Tracheal epithelial cell (primary cell): ENCODE measurements at places on chromosomes 3 and 15. TPM values are rescaled to one million over a fixed set of nuclear protein-coding genes. Genes with fewer than 3 reads are reported as not detected.

The SNURF gene
- 0.85 and 1.7 TPM in 2 replicates for total RNA-seq

The CCR9 gene
- not detected in 2 replicates for total RNA-seq

The GABRB3 gene
- 0.48 and 2.6 TPM in 2 replicates for total RNA-seq

The VWA5B2 gene
- not detected in 2 replicates for total RNA-seq

The ITIH4 gene
- 1.1 and 1.9 TPM in 2 replicates for total RNA-seq

The TRIM42 gene
- not detected in 2 replicates for total RNA-seq

The MINAR1 gene
- total RNA-seq: 0.24 and 0.64 TPM in 2 replicates

The TMC3 gene
- not detected in 2 replicates for total RNA-seq

The CNTN3 gene
- total RNA-seq: 0.96 and 1.1 TPM in 2 replicates

The AQP9 gene
- 0.24 TPM in 1 of 2 replicates, not detected in the other for total RNA-seq

The TGM4 gene
- total RNA-seq: 0.48 TPM in 1 of 2 replicates, not detected in the other

The LINGO1 gene
- total RNA-seq: not detected in 2 replicates

The IGSF10 gene
- under 0.01 TPM in 1 of 2 replicates, not detected in the other for total RNA-seq

The MTHFS gene
- 19.8 and 21.3 TPM in 2 replicates for total RNA-seq

The FBXW12 gene
- not detected in 2 replicates for total RNA-seq

The WDR48 gene
- 22.4 and 28.2 TPM in 2 replicates for total RNA-seq

The ZIC1 gene
- not detected in 2 replicates for total RNA-seq

The CXCR6 gene
- not detected in 2 replicates for total RNA-seq

The ZCWPW2 gene
- total RNA-seq: 0.21 and 0.24 TPM in 2 replicates

The AGBL1 gene
- not detected in 2 replicates for total RNA-seq

The PLD1 gene
- 11.1 and 23.0 TPM in 2 replicates for total RNA-seq

The MYO9A gene
- 32.3 and 38.6 TPM in 2 replicates for total RNA-seq

The EFHB gene
- 1.4 TPM in 1 of 2 replicates, not detected in the other for total RNA-seq

The SCG3 gene
- under 0.01 TPM in 1 of 2 replicates, not detected in the other for total RNA-seq

The CCR4 gene
- not detected in 2 replicates for total RNA-seq

The POMGNT2 gene
- 6.3 and 9.8 TPM in 2 replicates for total RNA-seq

The CADPS gene
- under 0.01 TPM in 1 of 2 replicates, not detected in the other for total RNA-seq

The ABI3BP gene
- total RNA-seq: 0.21 and 1.7 TPM in 2 replicates

The XCR1 gene
- total RNA-seq: under 0.01 TPM in 1 of 2 replicates, not detected in the other

The ILDR1 gene
- 0.96 and 2.6 TPM in 2 replicates for total RNA-seq

The RMDN3 gene
- 14.5 and 14.7 TPM in 2 replicates for total RNA-seq

The ST3GAL6 gene
- total RNA-seq: 5.8 and 11.6 TPM in 2 replicates

The AHSG gene
- not detected in 2 replicates for total RNA-seq

The ARPC4 gene
- total RNA-seq: 134 and 339 TPM in 2 replicates

The SLC25A26 gene
- 42.2 and 44.1 TPM in 2 replicates for total RNA-seq

The IL12A gene
- 0.72 and 1.9 TPM in 2 replicates for total RNA-seq

The SIDT1 gene
- under 0.01 and 0.24 TPM in 2 replicates for total RNA-seq

The GOLGA8J gene
- total RNA-seq: not detected in 2 replicates

The PP2D1 gene
- total RNA-seq: not detected in 2 replicates

The SLC51A gene
- 0.24 TPM in 1 of 2 replicates, not detected in the other for total RNA-seq

The TNFAIP8L3 gene
- total RNA-seq: 4.1 and 8.1 TPM in 2 replicates

The SAMMSON gene
- total RNA-seq: not detected in 2 replicates

The BRPF1 gene
- total RNA-seq: 10.7 and 14.5 TPM in 2 replicates

The NISCH gene
- 29.4 and 39.3 TPM in 2 replicates for total RNA-seq

The ASB14 gene
- not detected in 2 replicates for total RNA-seq
